ENCODE measurements at places on chromosomes 5 and 9.

- DNase-seq, result no peak
Observed at GRCh38 chr9:29044959-29045358, 1471.7 kb upstream of the C9orf72 start.

- DNase-seq, result no peak
Observed at GRCh38 chr5:172008111-172008455, 1.6 kb upstream of the FBXW11 start.

DNA sequence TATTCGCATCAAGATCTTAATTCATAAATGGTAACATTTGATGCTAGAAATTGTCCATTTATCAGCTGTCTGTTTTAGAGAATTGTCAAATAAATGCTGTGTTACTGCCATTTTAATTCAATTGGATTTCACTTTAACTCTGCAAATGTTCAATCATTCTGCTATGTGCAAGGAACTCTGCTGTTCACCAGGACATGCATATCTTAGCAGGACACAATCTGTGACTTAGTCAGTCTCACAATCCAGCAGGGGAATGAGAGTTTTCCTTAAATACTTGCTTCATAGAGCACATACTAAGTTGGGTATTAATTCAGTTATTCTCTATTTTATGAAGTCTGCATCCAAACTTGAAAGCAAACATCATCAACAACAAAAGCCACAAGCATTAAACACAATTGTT is 488.7 kb upstream of the MEF2C start:
- DNase-seq, result no peak

DNA sequence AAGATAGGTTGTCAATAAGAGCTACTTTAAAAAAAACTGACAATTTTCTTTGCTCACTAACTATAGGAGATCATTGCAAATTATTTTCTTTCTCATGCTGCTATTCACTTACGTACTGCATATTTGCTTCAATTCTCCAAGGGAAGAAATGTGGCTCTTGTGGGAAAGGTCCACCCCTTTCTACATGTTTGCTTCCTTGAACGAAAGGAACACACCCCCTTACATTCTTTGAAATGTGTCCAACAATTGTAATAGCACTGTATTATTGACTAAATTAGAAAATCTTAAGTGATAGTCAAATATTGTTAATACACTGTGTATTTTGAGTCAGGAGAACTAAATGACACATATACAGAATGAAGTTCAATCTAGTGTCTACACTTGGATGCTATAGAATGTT is 5.2 kb downstream of the MEF2C start:
- no peak for DNase-seq

GRCh38 chr9:15205632-15206420 is 101.2 kb downstream of the TTC39B start:
- no peak for DNase-seq

DNA sequence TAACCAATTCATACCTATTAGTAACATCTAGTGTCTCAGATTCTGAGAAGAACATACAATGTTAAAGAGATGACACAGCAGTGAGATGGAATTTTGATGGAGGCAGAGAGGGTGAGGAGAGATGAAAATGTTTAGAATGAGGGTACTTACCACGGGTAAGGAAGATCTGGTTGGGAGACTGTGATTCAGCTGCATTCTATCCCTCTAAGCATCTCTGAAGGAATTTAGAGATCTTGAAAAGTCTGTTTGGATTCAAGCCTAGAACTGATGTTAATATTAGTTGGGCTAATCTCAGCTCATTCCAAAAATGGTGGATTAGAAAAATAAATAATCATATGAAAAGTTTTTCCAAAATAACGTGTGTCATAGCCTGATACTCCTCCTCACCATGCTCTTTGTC is 191.5 kb upstream of the CLINT1 start:
- DNase-seq, result no peak

GRCh38 chr5:142807372-142807911 is 37.3 kb downstream of the ARHGAP26 start:
- no peak for DNase-seq

GRCh38 chr9:133067006-133067405 is 5.2 kb downstream of the CEL start:
- no peak for DNase-seq

DNA sequence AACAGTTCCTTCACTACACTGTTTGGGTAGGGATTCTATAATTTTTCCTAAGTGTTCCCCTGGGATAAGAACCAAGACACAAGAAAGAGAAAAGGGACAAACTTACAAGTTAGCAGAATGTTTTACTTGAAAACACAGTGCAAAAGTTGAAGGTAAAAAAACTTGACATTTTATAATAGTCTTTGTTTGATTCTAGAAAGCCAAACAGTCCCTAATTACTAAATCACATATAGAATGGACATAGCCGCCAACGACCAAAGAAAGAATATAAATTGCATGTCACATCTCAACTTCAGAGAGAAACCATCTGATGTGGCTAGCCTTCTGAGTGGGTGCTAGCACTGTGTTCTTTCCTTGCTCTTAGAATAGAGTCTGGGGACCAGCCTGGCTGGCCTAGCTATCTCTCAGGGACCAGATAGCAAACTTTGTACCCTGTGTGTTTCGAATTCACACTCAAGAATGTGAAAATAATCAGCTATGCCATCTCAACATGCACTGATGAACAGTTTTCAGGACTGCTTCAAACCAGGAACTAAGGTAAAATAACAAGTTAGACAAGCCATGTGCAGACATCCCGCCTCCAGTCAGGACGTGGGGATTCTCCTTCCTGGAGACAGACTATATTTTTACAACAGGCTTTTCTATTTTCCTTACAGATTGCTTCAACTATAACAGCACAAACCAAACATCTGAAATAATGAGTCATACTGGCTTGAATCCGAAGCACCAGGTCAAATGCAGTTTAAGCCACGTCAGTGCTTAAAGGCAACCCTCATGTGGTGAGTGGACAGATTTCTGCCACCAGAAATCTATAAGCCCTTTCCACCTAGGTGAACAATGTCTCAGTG is 53.7 kb downstream of the LHFPL2 start:
- DNase-seq, result no peak

DNA sequence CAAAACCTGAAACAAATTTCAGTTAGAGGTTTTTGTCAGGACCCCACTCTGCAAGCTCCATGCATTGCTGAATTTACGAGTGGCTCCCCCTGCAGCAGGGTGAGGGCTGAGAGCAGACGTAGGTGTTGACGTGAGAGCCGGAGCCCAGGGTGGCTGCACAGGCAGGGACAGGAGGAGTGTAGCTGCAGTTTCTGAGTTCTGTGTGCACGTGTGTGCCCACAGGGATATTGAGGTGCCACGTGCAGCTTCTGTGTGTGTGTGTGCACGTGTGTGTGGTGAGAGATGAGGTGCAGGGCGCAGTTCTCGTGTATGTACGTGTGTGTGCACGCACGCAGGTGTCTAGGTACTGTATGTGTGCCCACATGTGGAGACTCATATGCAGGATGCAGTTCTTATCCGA is 14.6 kb downstream of the PLEKHG4B start:
- DNase-seq, result no peak

- DNase-seq, result no peak
Observed at GRCh38 chr9:974996-975739, 1.3 kb upstream of the DMRT3 start.

DNA sequence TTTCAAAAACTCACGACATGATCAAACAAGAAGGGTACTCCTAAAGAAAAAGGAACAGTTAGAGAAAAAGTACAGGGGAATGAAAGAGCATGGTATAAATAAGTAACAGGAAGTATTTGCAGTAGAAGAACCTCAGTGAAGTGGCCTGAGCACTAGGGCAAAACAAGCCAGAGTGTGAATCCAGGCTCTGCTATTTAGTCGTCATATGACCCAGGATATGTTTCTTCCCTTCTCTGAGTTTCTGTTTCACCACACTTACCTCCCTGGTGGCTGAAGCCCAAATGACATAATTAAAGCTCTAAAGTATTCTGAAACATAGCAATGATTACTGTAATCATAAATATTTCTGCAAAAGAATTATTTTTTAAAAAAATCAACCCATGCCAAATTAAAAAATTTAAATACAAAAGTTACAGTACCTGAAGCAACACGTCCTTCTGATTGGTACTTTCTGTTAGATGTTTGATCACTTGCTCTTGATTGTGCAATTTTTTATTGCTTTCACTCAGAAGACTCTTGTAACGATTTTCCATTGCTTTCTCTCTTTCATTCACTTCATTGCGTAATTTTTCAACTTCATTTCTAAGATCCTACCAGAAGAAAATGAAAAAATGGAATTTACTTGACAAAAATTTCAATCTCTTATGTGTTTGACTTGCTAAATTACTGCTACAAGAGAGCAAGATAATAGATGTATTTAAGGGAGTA is 88.9 kb downstream of the CDK5RAP2 start:
- no peak for DNase-seq

GRCh38 chr5:25544652-25545249 is 900.0 kb upstream of the CDH10 start:
- DNase-seq, result no peak

DNA sequence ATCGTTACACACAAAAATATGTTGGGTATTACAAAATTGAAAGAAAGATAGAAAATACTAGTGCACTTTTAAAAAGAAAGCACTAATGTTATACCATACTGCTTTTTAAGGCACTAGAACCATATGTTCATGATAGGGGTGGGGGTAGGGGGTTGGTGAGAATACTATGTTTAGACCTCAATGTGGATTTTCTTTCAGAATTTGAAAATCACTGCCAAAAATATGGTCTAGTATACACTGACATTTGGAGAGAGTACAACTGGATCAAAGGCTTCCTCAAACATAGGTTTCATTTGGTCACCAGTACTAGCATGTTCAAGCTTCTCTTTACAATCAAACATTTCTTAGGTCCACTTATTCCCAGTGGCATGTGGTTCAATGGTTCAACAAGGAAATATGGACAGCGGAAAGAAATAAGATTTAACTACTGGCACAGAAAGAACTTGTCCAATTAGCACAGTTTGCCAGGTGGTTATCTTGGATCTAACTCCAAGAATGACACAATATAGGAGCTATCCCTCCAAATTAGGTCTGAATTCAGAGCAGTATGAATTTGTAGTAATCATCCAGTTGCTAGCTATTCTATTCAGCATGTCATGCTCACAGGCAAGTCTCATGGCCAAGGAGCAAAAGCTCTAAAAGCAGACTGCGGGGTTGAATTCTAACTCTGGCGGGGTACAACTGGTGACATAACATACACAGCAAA is 139.3 kb downstream of the SLC24A2 start:
- no peak for DNase-seq

- no peak for DNase-seq
Observed at GRCh38 chr5:14416621-14417275, 164.8 kb upstream of the OTULINL start.

- no peak for DNase-seq
Observed at GRCh38 chr5:163105456-163105855, 331.9 kb upstream of the CCNG1 start.

GRCh38 chr5:84259283-84260045 is 125.2 kb downstream of the EDIL3 start:
- DNase-seq, result no peak

DNA sequence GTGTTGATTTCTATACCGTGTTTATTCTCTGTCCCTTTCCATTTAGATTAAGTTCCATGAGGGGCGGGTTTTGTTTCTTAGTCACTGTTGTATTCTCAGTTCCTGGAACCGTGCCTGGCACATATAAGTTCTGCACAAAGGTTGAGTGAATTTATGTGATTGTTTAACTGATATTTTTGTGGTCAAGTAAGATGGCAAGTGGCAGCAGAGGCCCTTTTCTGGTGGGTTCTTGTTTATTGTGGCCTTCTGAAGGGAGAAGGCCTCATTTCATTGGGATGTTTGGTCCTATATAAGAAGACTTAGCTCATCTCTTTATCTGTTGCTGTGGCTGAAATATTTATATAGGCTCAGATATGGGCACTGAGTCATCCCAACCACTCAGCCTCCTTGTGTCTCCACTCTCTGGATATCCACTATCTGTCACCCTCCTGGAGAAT is 262.5 kb downstream of the PSAT1 start:
- no peak for DNase-seq

- DNase-seq, result no peak
Observed at GRCh38 chr9:15725953-15726352, 173.1 kb downstream of the CCDC171 start.

- DNase-seq, result no peak
Observed at GRCh38 chr9:88814577-88814976, 176.7 kb upstream of the S1PR3 start.

GRCh38 chr5:178224403-178224802 is 8.2 kb downstream of the PHYKPL start:
- no peak for DNase-seq

GRCh38 chr5:96336351-96336985 is 96.6 kb downstream of the PCSK1 start:
- peak; percentile 30 for DNase-seq

- no peak for DNase-seq
Observed at GRCh38 chr5:96242571-96242970, 190.5 kb downstream of the PCSK1 start.

- DNase-seq, result no peak
Observed at GRCh38 chr5:126508251-126508961, 85.2 kb downstream of the GRAMD2B start.

GRCh38 chr5:102089883-102090282 is 206.2 kb downstream of the SLCO4C1 start:
- DNase-seq, result no peak

- DNase-seq, result no peak
Observed at GRCh38 chr9:122058709-122059108, 34.4 kb downstream of the TTLL11 start.

GRCh38 chr5:28810751-28811136 is 1772.4 kb upstream of the CDH9 start:
- DNase-seq, result no peak

DNA sequence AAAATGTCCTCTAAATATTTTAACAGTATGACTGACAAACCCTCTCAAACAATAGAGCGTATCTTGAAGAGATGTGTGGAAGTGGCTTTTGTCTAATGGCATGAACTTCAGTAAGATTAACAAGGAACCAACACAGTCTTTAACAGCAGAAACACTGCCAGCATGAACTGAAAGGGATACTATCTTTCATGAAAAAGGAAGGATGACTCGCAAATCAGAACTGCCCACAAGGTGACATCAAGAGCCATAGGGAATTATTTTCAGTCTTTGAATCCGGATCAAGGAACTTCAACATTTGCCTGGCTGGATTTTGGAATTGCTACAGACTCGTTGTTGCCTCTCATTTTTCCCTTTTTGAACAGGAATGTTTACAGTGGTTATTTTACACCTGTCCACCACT is 5.1 kb upstream of the HEXB start:
- DNase-seq, result no peak

DNA sequence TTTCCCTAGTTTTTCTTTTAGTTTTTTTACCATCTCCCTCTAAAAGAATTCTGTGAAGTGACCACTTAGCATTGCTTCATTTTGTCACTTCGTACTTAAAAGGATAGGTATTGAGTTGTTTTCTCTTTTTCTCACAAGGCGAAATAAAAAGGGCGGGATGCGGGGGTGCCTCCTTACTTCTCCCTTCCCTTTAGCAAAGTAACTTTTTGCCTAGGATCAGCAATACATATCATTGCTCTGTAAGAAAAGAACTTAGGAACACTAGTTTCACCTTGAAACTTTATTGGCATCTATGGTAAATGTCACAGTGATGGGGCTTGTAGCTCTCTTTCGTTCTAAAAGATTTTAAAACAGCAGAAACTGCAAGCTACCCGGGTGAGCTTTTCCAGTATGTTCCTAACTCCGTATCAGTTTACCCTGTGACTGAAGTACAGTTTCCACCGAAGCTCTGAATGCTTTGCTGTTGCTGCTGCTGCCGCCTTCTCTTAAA is 4.1 kb downstream of the PRDM6 start:
- DNase-seq, result no peak

- DNase-seq, result peak; percentile 22
Observed at GRCh38 chr9:94173632-94174031, 85.5 kb upstream of the ZNF169 start.
